ENCODE measurements at places on chromosomes 13 and 19.

DNA sequence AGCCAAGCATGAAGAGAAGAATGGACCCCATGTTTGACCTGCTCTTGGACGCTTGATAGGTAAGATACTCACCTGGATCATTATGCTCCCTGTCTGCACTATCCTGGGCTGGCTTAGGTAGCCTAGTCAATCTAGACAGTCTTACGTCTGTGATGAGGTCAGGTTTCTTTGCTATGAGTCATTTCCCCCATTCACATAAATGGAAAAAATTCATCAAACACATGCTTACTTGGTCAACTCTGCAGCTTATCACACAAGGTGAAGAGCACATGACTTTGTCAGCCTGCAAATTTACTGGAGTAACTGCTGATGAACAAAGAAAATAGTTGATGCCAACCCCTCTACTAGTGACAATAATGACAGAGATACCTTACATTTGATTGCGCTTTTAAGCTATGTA lies 170.0 kb downstream of the NUFIP1 start:
- no peak for DNase-seq

DNA sequence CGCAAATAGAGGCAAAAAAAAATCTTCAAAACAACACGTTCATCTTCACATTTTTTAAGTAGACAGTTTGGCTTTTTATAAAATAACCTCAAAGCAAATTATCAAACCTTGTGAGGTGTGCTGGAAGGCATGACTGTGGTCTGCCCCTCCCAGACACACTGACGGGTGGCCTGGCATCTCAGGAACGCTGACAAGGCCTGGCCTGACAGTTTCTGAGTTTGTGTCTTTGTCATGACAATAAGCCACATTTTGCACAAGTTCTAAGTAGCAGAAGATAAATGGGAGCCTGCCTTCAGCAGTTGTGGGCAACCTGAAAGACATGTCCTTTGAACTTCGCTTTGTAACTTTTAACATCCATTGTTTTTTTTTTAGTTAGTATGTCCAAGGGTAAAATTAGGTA lies 38.5 kb downstream of the SOX21 start:
- DNase-seq: no peak

DNA sequence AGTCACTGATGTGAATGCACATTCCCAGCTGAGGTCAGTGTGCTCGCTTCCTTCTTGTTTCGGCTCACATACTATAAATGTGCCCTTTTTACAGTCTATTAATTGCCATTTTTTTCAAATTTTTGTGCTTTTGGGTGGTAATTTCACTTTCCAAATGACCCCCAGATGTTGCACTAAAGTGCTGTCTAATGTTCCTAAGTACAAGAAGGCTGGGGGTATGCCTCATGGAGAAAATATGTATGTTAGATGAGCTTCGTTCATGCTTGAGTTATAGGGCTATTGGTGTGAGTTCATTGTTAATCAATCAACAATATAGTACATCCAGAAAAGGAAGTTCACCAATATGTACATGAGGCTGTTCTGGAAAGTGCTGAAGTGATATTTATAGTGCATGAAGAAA lies 84.7 kb downstream of the KL start:
- no peak for DNase-seq

GRCh38 chr13:79197933-79198332 lies 208.1 kb downstream of the RBM26 start:
- no peak for DNase-seq

GRCh38 chr13:42766016-42766415 lies 15.4 kb upstream of the FAM216B start:
- no peak for DNase-seq

- peak; percentile 80 for DNase-seq
Observed at GRCh38 chr19:38003438-38004185, 96.6 kb downstream of the SIPA1L3 start.

GRCh38 chr13:45238945-45239795 lies 38.3 kb upstream of the KCTD4 start:
- DNase-seq: no peak

DNA sequence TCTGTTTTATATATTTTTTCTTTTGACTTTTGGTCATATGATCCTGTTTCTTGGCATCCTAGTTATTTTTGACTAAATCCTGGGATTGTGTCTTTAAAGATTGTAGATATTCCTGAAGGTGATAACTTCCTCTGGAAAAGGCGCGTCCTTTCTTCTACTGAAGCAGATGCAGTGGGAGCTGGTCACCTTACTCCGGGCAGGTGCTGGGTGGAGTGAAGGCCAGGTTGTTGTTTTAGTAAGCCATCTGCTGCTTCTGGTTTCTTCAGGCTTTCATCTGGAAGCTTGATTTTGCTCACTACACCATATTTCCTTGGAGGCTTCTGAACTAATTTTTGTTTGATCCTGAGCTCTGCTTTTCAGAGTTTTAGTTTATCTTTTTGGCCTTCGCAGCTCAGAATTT lies 21.5 kb downstream of the URI1 start:
- DNase-seq: no peak

DNA sequence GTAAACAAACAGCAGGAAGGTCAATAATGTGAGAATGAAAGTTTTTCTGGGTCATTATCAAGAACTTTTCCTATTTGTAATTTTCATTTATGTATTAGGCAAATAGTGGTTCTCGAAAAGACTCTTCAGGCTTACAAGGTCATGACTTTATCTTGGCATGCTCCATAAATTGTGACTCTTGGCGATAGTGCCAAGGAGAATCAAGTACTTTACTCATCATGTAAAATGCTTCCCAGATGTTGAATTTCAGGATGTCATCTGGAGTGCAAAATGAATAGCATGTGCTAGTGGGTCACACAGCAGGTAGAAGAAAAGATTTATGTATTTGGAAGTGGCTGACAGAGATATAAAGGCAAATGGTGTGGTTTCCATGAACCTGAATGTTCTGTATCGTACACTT lies 1492.7 kb upstream of the PCDH20 start:
- DNase-seq: no peak
